ENCODE measurements at places on chromosomes 4 and X.

- no peak for DNase-seq
These were observed 768 bp upstream of the CDKL5 start for GRCh38 chrX:18424482-18425198.

DNA sequence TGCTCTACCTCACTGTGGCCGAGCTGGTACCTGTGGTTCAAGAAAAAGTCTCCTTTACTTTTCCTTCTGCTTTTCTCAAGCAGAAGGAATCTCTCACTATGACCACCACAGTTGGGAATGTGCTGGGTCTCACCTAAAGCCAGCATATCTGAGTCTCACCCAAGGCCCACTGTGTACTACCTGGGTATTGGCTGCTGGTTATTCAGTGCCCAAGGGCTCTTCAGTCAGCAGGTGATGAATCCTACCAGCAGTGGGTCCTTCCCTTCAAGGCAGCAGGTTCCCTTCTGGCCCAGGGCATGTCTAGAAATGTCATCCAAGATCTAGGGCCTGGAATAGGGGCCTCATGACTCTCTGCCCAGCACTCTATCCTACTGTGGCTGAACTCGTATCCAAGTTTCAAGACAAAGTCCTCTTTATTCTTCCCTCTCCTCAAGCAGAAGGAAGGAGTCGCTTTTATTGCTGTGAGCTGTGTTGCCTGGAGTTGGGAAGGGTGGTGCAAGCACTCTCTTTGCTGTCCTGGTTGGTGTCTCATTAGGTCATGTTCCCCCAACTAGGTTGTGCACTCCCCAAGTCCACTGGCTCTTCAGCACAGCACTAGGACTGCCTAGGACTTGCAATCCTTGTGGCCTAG, 6.1 kb downstream of the CXCL10 start:
- no peak for DNase-seq

DNA sequence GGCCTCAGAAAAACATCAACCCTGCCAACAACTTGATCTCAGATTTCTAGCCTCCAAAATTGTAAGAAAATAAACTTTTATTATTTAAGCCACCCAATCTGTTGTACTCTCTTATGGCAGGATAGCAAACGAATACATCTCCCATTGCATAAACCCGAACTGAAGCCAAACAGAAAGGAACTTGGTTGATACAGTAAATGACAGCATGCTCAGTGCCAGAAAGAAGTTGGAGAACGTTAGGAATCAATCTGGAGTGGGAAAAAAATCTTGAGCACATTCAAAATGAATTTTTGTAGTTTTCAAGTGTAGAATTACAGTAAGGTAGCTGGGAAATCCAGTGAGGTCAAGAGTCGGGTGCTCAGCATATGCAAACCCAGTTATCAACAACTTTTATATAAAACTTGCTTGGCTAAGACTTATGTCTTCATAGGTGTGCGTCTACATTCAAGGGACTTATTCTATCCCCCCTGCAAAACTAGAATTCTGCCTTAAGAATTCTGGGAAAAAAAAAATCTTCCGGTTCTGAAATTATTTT, 157.5 kb upstream of the ANKRD50 start:
- DNase-seq, result no peak

DNA sequence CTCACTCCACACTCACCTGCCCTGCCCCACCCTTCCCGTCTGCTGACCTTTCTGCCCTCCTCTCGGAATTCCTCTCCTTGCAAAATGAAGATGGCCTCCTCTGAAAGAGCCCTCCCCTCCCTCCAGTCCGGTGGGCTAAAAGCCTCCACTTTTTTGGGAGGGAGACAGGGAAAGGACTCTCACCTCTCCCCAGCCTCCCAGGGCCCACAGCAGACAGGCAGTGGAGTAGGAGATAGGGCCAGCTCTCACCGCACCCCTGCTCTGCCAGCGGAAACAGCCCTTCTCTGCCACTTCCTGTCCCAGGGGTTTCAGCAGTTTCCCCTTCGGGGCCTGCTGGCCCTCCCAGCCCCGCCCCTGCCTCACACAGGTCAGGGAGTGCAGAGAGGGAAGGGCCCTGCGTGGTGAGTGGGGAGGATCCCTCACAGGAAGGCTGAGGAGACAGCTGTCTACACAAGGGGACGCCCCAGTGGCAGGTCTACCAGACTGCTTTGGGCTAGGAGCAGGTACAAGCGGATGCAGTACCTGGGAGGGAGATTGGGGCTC, 18.2 kb downstream of the ELF4 start:
- no peak for DNase-seq

DNA sequence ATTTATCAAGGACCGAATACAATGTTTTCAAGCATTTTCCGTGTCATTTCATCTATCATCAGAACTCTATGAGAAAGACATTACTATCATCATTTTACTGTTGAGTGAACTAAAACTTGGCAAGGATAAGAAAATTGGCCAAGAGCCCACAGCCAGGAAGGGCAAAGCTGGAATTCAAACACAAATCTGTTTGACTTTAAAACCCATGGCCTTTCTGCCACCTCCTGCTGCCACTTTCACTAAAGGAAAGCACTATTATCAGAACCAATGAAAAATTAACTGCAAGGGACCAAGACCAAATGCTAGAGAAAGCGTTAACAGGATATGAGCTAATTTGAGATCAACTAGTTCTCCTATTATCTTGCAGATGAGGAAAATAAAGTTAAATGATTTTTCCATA, 2759.2 kb downstream of the ARAP2 start:
- DNase-seq, result no peak

Measured in cerebellar nuclear complex (tissue), 1 donor.